ENCODE measurements at places on chromosomes 12 and 14.
A peak's percentile ranks its signal among the peaks of the same experiment; 100 is the strongest.

- no peak for DNase-seq
Measured at GRCh38 chr14:65370801-65371248, 41.7 kb upstream of the FUT8 start.

DNA sequence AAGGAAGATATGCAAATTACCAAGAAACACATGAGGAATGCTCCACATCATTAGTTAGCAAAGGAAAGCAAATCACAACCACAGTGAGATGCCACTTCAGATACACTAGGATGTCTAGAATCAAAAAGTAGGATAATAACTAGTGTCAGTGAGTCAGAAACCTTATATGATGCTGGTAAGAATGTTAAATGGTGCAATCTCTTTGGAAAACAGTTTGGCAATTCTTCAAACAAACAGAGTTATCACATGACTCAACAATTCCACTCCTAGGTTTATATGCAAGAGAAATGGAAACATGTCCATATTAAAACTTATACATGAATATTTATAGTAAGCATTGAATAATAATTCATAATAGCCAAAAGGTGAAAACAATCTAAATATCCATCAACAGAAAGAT lies 220.9 kb downstream of the FOXG1 start:
- DNase-seq, result no peak

DNA sequence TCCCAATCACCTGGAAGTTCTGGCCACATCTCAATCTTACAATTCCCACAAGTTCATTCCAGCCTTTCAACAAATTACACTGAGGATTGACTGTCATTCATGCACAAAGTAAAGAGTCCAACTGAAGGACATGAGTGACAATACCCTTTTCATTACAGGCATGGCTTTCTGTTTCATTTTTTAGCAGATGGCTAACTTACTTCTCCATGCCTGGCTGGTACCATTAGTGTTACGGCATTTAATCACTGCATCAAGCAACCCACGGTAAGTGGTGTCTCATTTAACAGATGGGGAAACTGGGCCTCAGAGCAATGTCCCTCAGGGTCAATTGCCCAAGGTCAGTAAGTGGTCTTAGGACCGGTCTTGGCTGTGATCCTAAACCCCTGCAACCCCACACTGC lies 114.4 kb downstream of the PRICKLE1 start:
- no peak for DNase-seq

- DNase-seq, result no peak
Measured at GRCh38 chr14:24941719-24942118, 108.2 kb downstream of the STXBP6 start.

DNA sequence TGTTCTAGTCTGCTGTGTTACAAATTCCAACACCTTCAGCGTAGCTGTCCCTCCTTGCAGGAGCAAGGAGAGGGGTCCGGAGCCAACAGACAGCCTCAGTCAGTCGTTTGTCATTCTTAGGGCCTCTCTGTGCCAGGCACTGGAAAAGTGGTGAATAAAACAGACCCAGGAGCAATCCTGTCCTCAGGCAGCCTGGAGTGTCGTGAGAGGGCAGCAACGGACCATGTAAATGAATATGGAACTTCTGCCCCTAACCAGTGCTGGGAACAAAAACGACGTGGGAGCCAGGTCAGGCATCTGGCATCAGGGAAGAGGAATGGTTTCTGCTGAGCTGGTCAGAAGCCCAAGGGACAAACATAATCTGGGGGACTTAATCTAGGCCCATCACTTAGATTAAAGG lies 64.8 kb upstream of the PSMC1 start:
- DNase-seq, result no peak

GRCh38 chr12:113874326-113874725 lies 91.8 kb downstream of the RBM19 start:
- no peak for DNase-seq

- DNase-seq, result no peak
Measured at GRCh38 chr14:98835051-98835824, 436.8 kb downstream of the BCL11B start.

GRCh38 chr14:76268047-76268431 lies 107.9 kb upstream of the ESRRB start:
- DNase-seq, result no peak

GRCh38 chr12:93360688-93361087 lies 17.0 kb upstream of the NUDT4 start:
- no peak for DNase-seq

GRCh38 chr12:70230934-70231606 lies 12.2 kb upstream of the CNOT2 start:
- DNase-seq, result no peak

DNA sequence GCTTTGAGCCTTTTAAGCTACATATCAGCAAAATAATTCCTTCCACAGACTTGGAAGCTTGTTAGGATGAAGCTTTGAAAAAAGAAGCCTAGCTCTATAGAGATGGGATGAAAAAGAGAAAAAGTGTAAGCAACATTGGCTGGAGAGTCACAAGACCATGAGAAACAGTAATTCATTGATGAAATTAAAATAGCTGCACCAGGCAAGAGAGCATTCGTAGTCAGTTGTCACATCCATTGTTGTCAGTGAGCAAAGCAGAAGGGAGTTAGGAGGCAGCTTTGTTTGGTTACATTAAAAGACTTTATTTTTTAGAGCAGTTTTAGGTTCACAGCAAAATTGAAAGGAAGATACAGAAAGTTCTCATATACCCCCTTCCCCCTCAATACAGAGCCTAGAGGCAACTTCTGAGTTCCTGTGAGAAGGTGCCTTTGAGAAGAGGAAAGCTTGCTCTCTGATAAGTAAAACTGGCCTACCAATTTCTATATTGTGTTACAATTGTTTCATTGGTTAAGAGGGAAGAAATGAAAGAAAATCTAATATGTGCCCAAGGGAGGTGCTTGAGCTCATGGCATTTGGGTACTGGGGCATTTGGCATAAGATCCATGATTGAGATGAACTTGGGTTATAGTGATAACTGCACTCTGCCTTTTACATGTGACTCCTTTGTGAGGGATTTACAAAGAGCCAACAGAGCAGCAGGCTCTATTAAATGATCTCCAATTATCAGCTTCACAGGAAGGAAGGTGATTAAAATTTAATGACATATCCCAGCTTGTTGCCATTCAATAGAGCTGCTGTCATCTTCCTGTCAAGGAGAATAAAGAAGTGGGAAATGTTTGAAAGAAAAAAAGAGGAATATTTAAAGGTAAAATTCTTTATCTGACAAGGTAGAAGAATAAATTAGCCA lies 361.3 kb upstream of the TMTC1 start:
- DNase-seq, result no peak

- no peak for DNase-seq
Measured at GRCh38 chr14:95668235-95668772, 17.9 kb upstream of the TCL1B start.

- DNase-seq, result no peak
Measured at GRCh38 chr12:99390707-99391106, 256.8 kb upstream of the GARIN6 start.

DNA sequence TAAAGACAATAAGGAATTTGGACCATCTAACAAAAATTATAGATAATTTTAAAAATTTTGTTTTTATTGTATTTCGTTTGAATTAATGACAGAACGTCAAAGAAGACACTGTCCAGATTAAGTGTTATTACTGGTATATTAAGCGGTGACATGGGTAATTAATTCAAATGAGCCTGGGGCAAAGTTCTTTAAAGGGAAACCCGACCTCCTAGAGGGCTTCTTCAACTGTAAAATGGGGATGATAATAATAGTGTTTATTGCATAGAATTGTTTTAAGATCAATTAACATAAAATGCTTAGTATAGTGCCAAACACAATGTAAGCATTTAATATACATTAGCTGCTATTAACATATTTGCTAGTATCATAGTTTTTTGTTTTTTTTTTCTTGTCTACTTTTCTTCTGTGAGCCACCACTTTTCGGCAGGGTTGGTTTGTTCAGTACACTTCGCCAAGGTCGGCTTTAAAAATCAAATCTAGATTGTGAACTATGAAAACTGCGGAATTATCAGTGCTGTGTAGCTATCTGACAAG lies 514 bp upstream of the LARP4 start:
- DNase-seq, result no peak

DNA sequence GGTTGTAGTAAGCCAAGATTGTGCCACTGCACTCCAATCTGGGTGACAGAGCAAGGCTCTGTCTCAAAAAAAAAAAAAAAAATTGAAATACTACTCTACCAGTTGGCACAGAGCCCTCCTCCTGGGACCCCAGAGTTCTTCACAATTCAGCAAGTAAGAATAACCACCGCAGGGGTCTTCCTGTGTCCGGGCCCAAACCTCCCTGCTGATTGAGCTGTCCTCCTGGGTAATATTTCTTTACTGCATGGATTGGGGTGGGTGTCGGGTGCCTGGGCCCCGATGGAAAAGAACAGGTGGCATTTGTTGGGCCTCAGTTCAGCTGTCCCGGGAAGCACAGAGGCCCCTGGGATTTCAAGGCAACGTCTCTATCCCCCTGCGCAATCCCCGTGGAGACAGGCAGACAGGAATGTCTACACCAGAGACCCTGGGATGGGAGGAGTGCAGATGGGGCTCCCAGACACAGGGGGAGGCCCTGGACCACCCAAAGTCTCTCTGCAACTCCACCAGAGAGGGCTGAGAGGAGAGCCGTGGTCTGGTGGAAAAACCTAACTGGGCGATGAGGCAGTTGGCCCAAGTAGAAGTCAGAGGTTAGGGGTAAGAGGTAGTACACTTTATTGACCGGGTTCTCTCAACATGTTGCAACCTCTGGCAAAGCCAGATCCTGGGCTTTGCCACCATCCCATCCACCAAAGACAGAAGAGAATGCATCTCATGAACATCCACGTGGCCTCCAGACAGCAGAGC lies 32.7 kb upstream of the VPS37B start:
- DNase-seq, result no peak

GRCh38 chr14:30445011-30445793 lies 113.8 kb upstream of the G2E3 start:
- DNase-seq, result no peak

GRCh38 chr12:19227880-19228210 lies 98.3 kb downstream of the PLEKHA5 start:
- no peak for DNase-seq

- DNase-seq, result no peak
Measured at GRCh38 chr12:3453206-3453989, 37.6 kb upstream of the PRMT8 start.

DNA sequence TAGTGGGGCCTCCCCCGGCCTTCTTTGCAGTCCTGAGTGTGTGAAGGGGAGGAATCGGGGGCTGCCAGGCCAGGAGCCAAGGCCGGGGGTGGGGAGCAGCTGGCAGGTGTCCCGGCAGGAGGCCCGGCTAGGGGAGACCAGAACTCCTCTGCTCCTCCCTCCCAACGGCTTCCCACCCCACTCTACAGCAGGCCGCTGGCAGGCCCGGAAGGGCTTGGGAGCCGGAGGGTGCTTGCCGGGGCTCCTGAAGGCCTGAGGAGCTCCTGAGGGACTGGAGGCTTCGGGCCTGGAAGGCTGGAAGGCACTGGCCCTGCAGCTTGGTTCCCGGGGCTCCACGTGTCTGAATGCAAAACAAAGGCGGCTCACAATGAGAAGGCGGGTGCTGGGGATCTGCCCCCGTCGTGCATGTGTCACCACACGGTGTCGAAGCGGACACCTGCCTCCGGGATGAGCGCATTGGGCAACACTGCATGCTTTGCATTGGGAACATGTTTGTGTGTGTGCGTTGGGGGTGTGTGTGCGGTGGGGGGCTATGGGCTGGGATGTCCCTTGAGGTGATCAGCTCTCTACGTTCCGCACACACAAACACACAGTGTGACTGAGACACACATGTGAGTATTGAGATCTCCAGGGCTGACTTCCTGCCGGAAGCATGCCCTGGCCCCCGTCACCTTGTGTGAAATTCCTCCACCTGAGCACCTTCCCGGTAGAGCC lies 30.9 kb upstream of the ANKRD9 start:
- DNase-seq, result no peak

DNA sequence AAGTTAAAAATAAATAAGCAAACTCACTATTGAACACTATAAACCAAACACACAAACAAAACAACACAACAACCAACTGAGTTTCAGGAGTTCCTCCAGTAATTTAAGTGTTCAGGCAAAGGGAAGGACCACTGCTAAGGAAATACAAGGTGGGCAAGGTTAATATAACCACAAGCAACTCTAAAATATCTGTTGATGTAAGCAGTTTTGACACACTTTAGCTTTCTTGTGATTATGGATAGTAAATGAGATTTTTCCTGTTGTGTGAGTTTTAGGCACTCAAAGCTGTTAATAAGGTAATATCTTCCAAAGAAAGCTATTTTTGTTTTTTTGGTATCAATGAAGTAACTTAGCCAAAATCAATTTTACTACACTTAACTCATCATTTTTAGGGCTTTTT lies 839.1 kb upstream of the FOXG1 start:
- no peak for DNase-seq

- DNase-seq, result no peak
Measured at GRCh38 chr12:80443974-80444666, at the start of gene PTPRQ. PTPRQ (plus strand) TSS chr12:80444235; CDS start chr12:80444346, 111 bp downstream.

- no peak for DNase-seq
Measured at GRCh38 chr12:121127501-121127900, 5.2 kb upstream of the P2RX7 start.

DNA sequence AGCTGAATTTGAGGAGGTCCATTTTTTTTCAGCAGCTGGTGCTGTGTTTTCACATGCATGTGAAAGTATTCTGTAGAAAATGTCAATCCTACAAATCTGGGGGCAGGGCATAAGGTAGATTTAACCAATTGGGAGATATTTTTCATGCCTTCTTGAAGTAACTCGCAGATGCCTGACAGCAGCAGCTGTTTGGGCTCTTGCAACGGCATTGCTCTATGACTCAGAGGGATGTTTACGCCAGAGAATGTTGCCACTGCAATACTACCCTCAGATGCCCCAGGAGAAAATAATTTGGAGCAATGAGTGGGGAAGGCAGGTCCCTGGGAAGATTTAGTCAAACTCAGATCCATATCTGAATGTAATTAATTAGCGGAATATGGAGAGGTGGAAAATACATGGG lies 42.5 kb upstream of the MYBPC1 start:
- no peak for DNase-seq

GRCh38 chr14:52328276-52328675 lies 14.2 kb downstream of the PTGER2 start:
- DNase-seq, result no peak

- peak; percentile 80 for DNase-seq
Measured at GRCh38 chr14:71438684-71439083, 493.5 kb upstream of the RGS6 start.

- no peak for DNase-seq
Measured at GRCh38 chr12:109772622-109773321, 59.1 kb downstream of the FAM222A start.
